ENCODE measurements at places on chromosomes 6 and 20.

GRCh38 chr6:32153564-32154513, at the start of gene PPT2:
Gene PPT2, plus strand, starts transcription at chr6:32154141. Its CDS starts 454 bp downstream, at chr6:32154595.
- DNase-seq = peak; percentile 70

DNA sequence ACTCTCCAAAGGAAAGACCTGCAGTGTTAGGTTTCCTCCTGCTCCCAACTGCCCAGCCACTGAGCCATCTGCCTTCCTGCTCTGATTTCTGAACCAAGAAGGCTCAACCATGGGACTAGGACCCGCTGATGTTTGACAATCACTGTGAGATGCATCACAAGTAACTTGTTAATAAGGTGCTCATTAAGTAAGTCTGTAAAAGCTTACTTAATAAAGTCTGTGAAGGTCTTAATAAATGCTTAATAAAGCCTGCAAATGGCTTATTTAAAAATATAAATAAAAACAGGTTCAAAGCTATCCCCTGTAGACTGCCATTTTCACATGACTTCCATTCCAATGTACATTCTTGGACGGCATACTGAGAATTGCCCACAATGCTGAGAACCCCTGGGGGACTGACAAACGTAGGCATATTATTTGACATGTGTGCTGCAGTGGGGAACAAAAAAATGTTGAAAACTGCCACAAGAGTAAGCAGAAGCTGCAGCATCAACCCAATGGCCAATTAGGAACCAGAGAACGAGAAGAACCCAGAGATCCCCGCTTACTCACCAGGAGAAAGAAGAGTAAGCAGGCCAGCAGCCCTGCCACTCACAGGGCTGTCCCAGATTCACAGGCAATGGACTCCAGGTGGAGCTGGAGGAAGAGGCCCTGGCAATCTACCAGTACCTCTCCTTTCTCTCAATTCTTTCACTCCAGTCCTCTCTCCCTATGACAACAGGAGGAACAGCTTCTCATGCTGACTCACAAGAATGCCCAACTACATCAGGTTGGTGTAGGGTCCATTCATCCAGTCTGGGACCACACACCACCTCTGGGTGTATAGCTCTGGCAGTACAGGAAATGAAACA, 19.5 kb downstream of the KIF13A start:
- no peak for DNase-seq

DNA sequence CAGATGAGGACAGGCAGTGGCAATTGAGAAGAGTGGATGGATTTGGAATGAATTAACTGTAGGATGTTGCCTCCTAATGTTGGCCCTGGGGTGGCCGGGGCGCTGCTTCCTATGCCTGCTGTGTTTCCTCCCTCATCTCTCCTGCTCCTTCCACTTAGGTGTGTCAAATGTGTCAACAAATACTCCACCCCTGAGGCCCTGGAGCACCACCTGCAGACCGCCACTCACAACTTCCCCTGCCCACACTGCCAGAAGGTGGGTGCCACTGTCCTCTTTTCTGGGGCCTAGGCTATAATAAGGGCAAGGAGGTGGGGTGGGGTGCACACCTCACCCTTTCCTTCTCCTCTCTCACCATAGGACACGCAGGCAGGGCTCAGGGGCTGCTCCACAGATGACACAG, 30.0 kb upstream of the CHMP4B start:
- DNase-seq = no peak

DNA sequence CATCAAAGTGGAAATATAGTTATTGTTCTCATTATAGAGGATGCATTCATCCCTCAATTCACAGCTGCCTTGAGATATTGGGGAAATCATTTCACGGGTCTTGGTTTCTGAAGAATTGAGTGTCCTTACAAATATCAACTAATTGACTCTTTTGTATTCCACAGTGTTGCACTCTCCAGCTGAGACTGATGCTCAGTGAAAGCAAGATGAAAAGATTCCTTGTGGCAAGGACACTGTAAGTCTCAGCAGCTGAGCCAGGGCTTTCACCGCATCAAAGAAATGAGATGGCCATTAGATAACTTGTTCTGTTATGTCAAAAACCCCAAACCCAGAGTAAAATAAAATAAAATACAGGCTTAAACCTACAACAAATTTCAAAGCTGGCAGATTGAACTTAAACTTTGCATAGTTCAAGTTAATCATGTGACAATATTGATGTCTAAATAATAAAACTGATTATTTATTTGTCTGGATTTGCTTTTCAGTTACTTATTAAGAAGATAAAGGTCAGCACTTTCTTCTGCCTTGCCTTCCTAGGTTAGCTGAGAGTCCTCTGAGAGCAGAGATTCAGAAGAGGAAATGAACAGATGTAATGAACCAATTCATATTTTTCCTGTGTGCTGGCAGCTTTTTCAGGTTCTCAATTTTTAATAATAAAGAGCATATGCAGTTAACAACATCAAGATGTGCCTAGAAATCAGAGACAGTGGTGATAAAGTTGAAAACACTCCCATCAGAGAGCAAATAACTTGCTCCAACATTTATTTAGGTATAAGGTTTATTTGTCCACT, 82.4 kb upstream of the SMLR1 start:
- DNase-seq = no peak

- peak; percentile 94 for DNase-seq
Measured at GRCh38 chr6:27838058-27838944, 73.9 kb downstream of the OR2B2 start.

DNA sequence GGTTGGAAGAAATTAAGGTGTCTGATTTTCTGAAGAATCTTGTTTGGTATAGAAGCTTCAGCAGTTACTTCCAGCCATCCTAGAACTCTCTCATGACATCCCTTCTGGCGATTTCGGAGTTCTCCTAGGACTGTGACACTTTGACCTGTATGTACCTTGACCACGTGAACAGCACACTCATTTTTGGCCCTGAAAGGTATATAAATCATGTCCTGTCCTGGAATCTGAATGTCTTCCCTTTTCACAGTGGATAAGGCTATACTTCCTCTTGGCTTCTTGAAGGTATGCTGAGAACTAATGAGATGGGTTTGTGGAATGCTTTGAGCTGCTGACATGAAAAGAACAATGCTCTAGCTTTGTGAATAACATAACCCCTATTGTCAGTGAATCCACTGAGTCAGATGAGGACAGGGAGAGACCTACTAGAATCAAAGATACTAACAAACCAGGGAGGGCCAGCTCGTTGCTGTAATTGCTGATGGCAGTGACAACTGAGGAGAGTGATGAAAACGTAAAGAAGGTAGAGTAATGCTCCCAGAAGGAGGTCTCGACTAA, 6.0 kb upstream of the ZDHHC14 start:
- DNase-seq = no peak

DNA sequence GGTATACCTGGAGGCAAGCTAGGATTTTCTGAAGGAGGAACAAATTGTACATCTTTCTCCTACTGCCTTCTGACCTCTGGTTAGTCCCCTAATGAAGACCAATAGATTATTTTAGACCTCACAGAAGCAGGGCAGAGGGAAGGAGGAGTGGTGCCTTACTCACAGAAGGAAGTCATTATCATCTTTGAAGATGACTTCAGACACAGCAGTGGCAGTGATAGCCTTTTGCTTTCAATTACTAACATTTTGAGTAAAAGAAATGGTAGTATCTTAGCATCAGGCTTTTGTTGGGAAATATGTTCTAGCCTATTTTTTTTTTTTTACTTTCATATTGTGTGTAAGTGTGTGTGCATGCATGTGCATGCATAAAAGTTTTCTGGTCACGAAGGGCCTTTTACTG, 164.2 kb upstream of the PLN start:
- DNase-seq = no peak

- peak; percentile 20 for DNase-seq
Measured at GRCh38 chr20:1388741-1389483, 3.9 kb downstream of the FKBP1A start.

GRCh38 chr6:156809034-156809433, 31.9 kb downstream of the ARID1B start:
- DNase-seq = no peak

DNA sequence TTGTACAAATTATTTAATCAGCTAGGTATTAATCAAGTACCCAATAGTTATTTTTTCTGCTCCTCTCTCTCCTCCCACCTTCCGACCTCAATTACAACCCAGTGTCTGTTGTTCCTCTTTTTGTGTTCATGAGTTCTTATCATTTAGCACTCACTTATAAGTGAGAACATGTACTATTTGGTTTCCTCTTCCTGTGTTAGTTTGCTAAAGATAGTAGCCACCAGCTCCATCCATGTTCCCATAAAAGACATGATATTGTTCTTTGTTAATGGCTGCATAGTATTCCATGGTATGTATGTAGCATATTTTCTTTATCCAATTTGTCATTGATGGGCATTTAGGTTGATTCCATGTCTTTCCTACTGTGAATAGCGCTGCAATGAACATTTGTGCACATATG, 652.8 kb upstream of the CITED2 start:
- DNase-seq = no peak

DNA sequence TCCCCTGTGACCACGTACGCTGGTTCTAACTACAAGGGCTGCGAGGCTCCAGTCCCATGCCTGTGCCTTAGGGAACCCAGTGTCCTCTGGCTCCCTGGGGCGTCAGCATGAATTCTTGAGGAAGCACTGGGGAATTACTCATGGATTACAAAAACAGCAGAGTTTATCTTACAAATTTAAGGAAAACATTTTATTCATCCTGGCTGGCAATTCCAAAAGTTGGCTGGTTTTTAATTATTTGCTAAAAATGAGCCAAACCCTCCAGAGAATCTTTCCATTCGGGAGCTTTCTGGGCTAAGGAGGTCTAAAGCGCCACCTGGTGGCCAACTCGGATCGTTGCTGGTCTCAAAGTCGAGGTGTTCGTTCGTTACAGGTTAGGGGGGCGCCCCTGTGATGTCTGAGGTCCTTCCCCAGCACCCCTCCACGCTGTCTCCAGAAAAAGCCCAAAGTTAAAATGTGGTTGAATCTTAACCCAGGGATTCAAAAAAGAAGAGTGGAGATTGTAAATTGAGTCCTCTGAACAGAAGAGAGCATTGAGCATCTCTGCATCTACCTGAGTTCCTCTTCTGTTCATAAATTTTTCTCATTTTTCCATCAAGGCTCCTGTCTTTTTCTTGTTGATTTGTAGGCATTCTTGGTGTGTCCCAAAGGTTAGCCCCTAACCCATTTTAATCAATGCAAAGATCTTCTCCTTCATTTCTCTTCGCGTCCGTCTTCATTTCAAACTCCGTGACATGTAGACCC, 99.4 kb downstream of the BFSP1 start:
- no peak for DNase-seq

- no peak for DNase-seq
Measured at GRCh38 chr6:46949632-46950280, 28.0 kb upstream of the ADGRF5 start.

DNA sequence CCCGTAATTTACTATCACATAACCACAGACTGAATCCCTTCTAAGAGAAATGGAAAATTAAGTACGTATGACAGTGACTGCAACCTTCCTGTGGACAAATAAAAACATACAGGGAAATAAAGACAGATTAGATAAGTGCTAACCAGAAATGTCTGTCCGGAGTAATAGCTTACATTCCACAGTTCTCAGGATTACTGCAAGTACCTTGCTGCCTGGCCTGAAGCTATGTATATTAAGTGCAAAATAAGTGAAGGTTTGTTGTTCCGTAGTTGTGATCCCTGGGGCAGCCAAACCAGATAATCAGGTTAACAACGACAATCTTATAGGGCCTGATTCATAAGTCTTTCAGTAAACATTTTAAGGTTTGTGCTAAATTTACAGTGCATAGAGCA, 2.8 kb downstream of the NEDD9 start:
- DNase-seq = no peak

- no peak for DNase-seq
Measured at GRCh38 chr6:12022953-12023388, 10.9 kb downstream of the HIVEP1 start.

- DNase-seq = no peak
Measured at GRCh38 chr6:109000289-109000688, 94.4 kb downstream of the SESN1 start.

DNA sequence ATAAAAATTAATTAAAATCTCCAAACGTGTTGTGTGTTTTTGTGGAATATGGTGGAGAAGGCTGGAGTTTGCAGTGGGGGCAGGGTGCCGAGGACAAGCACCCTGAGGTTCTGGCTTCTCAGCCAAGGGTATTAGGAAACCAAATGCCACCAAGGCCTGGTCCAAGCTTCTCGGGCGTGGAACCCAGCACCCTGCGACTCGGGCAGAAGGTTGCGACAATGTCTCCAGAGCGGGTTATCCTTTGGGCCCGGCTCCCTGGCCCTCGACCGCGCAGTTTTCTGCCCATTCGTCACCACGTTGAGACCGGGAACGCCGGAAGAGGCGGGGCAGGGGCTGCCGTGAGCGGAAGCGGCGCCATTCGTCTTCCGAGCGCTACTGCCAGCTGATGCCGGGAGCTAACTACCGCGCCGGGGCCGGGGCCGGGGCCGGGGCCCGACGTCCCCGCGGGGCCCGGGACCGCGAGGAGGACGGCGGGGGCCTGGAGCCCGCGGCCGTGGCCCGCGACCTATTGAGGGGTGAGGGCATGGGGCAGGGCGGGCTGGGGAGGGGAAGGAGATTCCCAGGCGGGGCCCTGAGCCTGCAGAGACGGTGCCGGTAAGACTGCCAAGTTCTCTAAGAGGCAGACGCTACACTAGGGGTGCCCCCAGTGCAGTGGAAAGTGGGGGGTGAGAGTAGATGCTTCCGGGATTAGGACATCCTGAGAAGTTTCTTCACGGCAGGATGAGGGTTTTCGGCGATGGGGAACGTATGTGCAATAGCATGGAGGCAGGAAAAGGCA, at the start of gene RRP36:
Gene RRP36, plus strand, starts transcription at position 354 of the 778 bp plus-strand sequence. Its CDS starts 32 bp downstream, at position 386.
- DNase-seq = peak; percentile 56

GRCh38 chr6:5936140-5936539, 70.6 kb downstream of the NRN1 start:
- DNase-seq = no peak

DNA sequence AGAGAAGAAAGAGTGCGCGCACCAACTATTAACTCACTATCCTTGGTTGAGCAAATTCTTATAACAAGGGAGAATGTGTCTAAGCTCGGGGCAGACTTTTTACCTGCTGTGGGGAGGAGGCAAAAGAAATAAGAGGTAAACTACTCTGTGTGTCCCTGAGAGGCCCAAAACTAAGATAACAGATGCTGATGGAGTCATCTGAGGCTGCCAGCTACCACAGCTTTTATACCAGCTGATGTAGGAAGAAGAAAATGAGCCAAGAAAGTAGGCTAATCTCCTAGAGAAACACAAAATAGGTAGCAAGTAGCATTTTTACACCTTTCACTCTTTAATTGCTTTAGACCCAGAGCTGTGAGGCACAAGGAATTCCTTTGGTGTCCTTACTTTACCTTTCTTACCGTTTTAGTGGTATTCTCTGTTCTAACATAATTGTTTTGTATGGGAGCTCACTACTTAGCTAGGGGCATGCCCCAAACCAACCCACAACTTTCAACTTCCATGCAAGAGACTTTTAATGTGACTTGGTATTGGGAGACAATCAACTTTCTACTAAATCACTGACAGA, 27.8 kb upstream of the PIM1 start:
- no peak for DNase-seq

DNA sequence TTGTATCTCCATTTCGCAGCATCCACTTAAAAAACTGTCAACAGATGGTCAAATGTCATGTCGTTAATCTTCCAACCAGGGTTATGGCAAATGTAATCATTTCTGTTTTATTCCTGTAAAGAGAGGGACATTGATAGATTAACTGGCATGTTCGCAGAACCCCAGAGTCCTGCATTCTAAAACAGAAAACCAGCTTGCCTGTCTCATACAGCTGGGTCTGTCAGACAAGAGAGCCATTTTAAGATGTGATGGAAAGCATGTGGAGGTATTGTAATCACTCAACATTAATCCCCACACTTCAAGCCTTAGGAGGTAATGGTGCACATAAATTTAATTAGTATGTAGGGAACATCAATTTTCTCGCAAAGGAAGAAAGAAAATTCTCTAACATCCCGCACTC, 4.4 kb downstream of the SMLR1 start:
- no peak for DNase-seq

- no peak for DNase-seq
Measured at GRCh38 chr6:142914369-142914768, 30.6 kb downstream of the HIVEP2 start.

GRCh38 chr20:63210011-63210605, 5.8 kb downstream of the YTHDF1 start:
- DNase-seq = no peak
